ENCODE measurements at places on chromosomes 1 and 21.

- DNase-seq, result no peak
These were observed 2.1 kb downstream of the DVL1 start for GRCh38 chr1:1347026-1347595.

DNA sequence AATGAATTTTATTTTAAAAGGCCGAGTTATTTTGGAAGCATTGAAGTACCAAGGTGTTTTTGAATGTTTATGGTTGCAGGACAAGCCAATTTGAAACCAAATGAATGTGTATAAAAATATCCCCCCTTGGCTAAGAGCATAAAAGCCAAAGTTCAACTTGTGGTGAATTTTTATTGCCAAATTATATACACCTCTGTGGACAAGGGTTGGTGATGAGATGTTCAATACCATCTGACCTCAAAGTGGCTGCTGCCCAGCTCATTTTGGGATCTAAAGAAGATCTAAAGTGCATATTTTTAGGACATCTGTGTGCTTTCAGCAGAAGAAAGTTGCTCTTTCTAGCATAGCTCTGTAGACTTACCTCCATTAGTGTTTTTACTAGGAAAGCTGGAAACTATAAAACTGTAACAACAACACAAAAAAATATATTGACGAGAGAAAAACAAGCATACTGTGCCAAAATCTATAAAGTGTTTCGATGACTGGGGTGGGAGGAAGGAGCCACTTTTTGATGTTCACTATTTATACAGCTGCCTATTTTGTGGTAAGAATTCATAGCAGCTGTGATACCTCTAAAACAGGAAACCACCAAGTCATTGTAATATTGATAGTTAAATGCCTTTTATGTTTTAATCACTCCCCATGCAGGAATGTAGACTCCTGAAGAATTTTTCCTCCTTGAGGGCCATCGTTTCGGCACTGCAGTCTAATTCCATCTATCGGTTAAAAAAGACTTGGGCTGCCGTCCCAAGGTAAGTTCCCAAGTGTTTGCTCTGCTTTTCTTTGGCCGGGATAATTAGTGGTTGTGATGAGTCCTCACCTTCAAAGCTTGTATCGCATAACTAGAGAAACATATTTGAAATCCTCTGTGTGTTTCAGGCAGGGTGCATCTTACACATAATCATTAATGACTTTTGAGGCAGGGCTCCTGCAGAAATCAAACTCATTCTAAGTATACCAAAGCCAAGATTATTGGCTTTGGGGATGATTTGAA, 83.2 kb downstream of the RGL1 start:
- DNase-seq, result no peak

GRCh38 chr1:204837440-204838084, 33.1 kb upstream of the NFASC start:
- peak; percentile 50 for DNase-seq

DNA sequence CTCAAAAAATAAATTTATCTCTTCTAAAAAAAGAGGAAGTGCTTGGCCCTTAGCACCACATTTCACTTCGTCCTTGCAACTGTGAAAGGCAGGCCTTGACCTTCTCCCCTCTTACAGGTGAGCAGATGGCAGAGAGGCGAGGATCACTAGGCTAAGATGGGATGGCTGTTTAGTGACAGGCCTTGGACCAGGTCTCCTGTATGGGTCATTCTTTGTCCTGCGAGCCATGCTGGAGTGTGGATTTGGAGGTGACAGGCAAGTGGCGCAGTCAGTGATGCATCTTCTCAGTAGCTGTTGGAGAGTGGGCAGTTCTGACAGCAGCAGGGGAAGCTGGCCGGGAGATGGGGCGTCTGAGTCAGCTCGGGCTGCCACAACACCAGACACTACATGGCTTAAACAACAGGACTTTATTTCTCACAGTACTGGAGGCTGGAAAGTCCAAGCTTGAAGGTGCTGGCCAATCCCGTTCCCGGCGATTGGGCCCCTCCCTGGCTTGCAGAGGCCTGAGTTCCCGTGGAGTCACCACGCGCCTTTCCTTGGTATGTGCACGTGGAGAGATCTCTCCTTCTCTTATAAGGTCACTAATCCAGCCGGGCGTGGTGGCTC, 16.5 kb downstream of the SLC27A3 start:
- peak; percentile 77 for DNase-seq

DNA sequence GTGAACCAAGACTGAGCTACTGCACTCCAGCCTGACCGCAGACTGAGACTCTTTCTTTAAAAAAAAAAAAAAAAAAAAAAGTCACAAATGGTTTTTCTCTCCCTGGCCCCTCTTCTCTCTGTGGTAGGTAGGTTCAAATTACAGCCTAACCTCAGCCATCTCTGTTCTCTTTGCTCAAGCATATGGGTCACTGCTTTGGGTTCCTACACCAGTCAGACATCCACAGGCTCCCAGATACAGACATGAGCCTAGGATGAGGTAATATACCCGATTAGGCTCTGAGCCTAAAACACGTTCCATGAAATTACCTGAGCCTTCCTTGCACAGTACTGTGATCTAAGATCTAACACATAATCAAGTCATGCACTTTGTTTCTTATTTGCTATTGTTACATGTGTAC, 90.5 kb upstream of the JAK1 start:
- DNase-seq, result no peak

- peak; percentile 2 for DNase-seq
These were observed 95.6 kb upstream of the KCNK1 start for GRCh38 chr1:233518344-233518743.

GRCh38 chr1:178739285-178740045, 14.4 kb downstream of the RALGPS2 start:
- DNase-seq, result peak; percentile 61

GRCh38 chr1:224675590-224675989, 59.5 kb downstream of the CNIH3 start:
- no peak for DNase-seq

- no peak for DNase-seq
These were observed 154.2 kb upstream of the DAB1 start for GRCh38 chr1:57578099-57578498.

- no peak for DNase-seq
These were observed 4.2 kb downstream of the ADCY10 start for GRCh38 chr1:167909691-167910180.

DNA sequence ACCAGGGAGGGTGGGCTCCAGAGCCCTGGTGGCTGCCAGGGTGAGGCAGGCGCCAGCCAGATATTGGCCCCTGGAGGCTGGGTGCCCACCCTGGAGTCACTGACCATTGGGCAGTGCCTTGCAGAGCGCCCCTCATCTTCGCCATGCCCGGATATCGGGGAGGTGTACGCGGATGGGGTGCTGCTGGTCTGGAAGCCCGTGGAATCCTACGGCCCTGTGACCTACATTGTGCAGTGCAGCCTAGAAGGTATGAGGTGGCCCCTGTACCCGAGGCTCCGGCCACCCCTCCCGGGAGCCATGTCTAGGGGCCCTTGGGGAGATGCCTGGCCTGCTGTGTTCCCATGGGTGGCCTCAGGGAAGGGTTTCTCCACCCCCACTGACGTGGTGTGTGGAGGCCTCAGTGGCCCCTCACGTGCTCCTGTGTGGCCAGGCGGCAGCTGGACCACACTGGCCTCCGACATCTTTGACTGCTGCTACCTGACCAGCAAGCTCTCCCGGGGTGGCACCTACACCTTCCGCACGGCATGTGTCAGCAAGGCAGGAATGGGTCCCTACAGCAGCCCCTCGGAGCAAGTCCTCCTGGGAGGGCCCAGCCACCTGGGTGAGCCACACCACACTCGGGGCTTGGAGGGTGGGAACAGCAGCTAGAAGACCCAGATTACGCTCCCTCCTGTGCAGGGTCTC, 30.9 kb downstream of the TRIM11 start:
- no peak for DNase-seq

DNA sequence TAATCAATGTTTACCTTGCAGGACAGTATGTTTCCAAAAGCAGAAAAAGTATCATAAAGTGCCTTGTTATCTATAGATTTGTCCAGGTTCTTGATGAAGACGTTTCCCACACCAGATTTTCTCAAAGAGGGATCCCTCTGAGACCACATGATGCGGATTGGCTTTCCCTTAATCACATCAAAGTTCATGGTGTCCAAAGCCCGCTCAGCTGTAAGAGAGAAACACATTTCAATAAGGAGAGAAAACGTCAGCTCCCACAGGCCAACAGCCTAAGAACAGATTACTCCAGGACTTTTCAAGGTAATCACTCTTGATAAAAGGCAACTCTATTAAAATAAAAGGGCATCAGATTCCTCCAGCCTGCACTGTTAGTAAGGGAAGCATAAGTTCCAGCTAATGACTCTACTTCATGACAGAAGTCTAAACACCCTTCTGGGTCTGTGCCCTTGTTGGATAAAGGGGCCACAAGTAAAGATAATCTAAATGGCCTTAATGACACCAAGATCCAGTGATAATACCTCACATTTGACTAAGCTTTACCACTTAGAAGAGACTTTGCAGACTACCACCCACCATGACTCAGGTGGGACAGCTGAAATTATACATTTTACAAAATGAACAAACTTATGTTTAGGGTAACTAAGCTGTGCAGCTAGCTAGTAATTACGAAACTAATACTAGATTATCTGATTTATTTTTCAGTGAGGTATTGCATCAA, 4.1 kb downstream of the PABPC4 start:
- DNase-seq, result no peak

GRCh38 chr1:84086616-84087015, 57.5 kb upstream of the PRKACB start:
- DNase-seq, result no peak

DNA sequence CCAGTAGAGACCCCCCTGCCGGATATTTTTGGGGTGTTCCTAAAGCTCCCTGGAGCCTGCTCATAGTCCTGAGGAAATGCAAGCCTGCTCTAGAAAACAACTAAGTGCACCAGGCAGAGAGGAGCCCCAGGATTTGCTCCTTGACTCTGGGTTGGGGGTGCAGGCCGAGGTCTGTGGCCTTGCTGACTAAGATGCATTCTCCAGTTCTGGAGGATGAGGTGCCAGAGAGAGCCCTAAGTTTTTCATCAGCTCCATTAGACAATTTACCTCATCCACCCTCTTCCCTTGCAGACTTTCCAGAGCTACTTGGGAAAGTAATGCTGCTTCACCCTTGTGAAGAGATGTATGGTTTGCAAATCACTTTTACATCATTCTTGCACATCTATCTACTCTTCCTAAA, 9.1 kb downstream of the TUFT1 start:
- peak; percentile 61 for DNase-seq

GRCh38 chr21:31273278-31273677, 70.8 kb downstream of the TIAM1 start:
- DNase-seq, result peak; percentile 28

- no peak for DNase-seq
These were observed 8.7 kb upstream of the ECE1 start for GRCh38 chr1:21298981-21299391.

DNA sequence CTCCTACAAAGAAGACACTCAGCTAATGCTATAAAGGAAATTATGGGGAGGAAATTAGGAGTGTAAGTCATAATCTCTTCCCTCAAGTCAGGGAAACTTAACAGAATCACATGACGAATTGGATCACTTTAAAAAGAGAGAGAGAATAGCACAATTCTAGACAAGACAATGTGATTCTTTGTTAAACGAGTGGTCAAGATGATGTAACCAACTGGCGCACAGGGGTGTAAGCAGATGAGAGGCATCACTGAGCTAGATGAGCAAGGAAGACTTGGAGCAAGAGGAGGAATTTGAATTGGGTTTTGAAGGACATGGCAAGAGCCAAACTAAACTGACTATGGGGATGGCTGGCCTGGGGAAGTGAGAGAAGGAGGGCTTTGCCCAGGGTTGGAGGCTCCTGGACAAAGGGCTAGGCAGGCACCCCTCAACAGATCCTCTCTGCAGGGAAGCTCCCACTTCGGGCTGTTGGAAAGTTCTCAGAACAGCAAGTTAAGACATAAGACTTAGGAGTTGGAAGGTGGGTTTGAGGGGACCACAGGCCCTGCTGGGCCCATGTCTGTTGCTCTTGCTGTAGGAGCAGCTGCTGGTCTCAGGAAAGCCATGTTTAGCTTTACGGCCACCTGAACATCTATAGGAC, 123.9 kb upstream of the GRIK3 start:
- DNase-seq, result no peak

DNA sequence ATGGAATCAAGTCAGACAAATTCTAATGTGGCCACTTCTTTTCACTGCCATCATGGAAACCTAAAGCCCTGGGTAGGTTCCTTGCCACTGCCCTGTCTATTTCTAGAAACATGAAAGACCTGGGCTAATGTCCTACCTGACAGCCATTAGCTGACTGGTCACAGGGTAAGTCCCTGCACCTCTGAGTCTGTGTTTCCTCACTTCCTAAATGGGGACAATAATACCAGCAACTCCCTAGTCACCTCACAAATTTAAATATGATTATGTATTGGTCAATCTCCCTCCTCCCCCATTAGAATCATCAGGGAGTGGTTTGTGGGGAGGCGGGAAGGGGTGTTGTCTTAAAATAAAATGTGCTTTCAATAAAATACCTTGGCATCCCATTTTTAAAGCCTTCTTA, 2.2 kb downstream of the CREG1 start:
- DNase-seq, result no peak

DNA sequence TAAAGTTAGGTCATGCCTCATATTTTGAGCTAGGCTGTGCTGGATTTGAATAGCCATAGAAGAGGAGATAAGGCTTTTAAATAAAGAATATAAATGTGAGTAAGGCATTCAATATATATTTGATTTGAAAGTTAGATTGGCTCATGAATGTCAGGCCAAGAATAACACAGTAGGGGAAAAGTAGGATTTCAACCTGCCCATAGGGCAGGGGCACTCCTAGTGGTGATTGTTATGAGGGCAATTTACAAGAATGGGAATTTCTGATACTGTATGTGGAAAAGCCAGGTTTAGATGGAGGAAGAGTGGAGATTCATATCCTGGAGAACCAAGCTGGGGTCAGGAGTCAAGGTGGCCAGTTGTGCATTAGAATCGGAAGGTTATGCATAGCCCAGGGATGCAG, 74.9 kb downstream of the DNAH14 start:
- DNase-seq, result peak; percentile 4

All from amniotic epithelial cell (primary cell).